ENCODE measurements at places on chromosomes 11 and 22. TPM values are rescaled to one million over a fixed set of nuclear protein-coding genes. Genes with fewer than 3 reads are reported as not detected.

Gene CHRM4
- total RNA-seq: not detected

Gene PANX3
- total RNA-seq: 0.21 TPM

Gene BTG4
- not detected for total RNA-seq

Gene NCAM1
- total RNA-seq: 21.9 TPM

Gene P2RX6
- not detected for total RNA-seq

Gene IGSF9B
- total RNA-seq: 6.6 TPM

Gene C11orf86
- not detected for total RNA-seq

Gene HOATZ
- not detected for total RNA-seq

Gene OR4A16
- total RNA-seq: not detected

Gene RCOR2
- total RNA-seq: 9.3 TPM

Gene LDLRAD3
- total RNA-seq: 28.5 TPM

Gene C11orf91
- total RNA-seq: not detected

Gene MRGPRX4
- total RNA-seq: not detected

Measured in endothelial cell (in vitro differentiated cells).